ENCODE measurements at places on chromosomes 1 and 21.

- H3K4me3 ChIP-seq, result no peak overlapping the region
Measured at GRCh38 chr1:6012529-6013318, 20.5 kb upstream of the NPHP4 start.

GRCh38 chr1:111737216-111738132, 1.7 kb downstream of the INKA2 start:
- H3K27ac ChIP-seq, result peak overlapping the region; percentile 14
- peaks cover 25% of the 10 kb centered on the region for H3K4me1 ChIP-seq
- DNase-seq, result no peak
- peak overlapping the region; percentile 80 for H3K4me3 ChIP-seq
- peaks cover 41% of the 10 kb centered on the region for H3K27me3 ChIP-seq

DNA sequence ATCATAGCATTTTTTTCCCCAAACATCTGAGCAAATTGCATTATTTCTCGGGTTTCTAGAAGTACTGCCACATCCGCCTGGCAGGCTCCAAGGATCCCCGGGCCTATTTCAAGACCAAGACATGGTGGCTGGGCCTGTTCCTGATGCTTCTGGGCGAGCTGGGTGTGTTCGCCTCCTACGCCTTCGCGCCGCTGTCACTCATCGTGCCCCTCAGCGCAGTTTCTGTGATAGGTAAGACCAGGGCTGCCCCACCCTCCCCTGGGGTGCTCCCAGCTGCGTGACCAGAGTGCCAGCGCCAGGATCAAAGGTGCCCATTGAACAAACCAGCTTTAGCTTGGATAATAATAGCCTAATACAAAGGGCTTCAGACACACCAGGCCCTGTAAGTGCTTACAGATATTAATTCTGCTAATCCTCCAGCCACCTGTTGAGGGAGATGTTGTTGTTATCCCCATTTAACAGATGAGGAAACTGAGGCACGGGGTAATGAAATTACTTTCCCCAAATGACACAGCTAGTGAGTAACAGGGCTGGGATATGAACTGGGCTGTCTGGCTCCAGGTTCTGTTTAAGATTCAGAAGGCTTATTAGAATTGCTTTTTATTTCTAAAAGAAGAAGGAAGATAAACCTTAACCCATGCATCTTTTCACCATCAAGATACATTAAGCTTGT, 26.5 kb downstream of the NIPAL3 start:
- H3K27ac ChIP-seq, result no peak overlapping the region
- no peaks in the 10 kb centered on the region for H3K27me3 ChIP-seq

GRCh38 chr1:200082329-200082728, 54.8 kb downstream of the NR5A2 start:
- H3K36me3 ChIP-seq, result no peaks in the 10 kb centered on the region
- H3K27me3 ChIP-seq, result peaks cover 36% of the 10 kb centered on the region
- no peak overlapping the region for H3K4me3 ChIP-seq
- no peak overlapping the region for H3K27ac ChIP-seq
- H3K4me1 ChIP-seq, result no peaks in the 10 kb centered on the region

DNA sequence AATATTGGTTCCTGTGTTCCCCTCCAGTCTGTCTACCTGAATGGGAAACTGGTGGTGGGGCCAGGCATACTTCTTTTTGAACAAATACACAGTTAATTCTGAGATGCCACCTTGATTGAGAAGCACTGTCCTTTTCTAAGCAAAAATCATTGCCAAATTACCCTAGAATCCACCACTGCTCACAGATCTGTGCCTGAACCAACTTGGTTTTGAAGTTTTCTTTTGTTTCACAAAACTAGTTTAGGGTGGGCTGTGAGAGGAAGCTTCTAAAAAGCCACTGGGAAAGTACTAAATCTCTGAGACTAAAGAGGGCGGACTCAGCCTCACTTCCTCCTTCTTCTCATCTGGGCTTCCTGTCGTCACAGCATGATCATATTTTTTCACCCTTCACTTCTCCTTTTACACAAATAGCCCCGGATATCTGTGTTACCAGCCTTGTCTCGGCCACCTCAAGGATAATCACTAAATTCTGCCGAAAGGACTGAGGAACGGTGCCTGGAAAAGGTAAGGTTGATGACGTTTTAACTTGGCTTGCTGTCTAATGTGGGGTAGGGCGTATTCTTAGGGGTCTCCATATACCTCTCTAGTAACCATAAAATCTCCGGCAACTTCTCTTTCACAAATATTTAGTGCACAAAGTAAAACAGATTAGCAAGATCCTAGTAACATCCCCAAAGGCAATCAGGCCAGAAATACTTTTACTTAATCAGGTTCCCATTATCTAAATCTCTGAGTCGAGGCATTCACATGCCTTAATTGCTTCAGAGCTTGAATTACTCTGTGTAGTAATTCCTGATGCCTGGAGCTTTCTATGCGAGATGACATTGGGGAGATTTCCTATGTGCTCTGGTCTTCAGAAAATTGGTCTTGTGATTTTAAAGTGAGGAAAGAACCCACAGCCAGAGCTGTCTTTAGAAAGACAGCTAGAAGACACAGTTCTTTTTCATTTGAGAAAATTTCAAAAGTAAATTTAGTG, at the start of gene CD53:
Gene CD53 (plus strand): TSS at position 404 of the 976 bp plus-strand sequence. CDS start 18,261 bp downstream, outside the sequence.
- peaks cover 37% of the 10 kb centered on the region for H3K4me1 ChIP-seq
- H3K27me3 ChIP-seq, result no peaks in the 10 kb centered on the region
- H3K27ac ChIP-seq, result peak within 1 kb of the TSS; percentile 98
- peaks cover 47% of the 10 kb centered on the region for H3K36me3 ChIP-seq

DNA sequence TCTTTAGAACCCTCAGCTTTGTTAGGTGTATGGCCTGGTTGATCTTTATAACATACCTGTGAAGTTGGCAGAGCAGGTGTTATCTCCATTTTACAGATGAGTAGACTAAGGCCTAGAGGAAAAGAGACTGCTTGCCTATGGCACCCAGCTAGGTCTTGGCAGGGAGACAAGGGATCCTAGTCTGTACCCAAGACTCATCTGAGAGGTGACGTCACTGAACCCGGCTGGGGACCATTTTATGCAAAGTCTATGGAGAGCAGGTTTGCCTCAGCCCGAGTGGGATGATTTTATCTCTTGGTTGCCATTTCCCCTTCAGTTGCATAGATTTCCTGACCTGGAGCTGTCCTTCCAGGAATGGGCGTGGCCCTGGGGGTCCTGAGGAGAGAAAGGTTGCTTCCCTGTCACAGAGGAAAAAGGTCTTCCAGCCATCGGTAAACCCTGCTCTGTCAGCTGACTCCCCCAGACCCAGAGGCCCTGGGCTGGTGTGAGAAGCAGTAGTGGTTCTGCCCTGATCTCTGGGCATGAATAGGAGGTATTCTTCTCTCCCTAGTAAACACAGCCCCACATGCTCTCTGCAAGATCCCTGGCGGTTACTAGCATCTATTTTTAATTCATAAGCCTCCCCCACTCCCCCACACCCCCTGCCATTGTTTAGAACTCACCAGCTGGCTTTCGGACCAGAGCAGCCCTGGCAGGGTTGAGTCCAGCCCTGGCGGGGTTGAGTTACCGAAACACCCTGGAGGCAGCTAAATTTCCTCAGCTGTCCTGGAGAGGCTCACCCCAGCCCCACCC, 19.6 kb downstream of the TMCC2 start:
- no peaks in the 10 kb centered on the region for H3K27me3 ChIP-seq
- DNase-seq, result no peak
- H3K27ac ChIP-seq, result no peak overlapping the region
- no peaks in the 10 kb centered on the region for H3K36me3 ChIP-seq

DNA sequence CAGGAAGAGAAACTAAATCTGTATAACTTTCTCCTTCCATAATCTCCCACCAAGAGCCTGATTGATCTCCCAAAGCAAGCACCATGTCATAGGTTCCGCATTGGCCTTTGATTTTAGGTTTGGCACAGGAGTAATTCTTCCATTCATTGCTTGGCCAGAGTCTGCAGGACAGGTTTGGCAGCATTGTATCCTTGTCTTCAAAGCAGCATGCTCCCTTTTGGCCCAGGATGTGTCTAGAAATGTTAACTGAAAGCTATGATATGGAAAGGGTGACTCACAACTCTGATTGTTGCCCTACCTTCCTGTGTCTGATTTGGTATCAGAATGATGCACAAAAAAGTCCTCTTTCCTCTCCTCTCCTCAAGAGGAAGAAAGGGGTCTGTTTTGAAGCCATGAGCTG, 824.3 kb upstream of the PRMT6 start:
- DNase-seq, result no peak
- H3K4me1 ChIP-seq, result no peaks in the 10 kb centered on the region
- H3K27ac ChIP-seq, result no peak overlapping the region
- H3K27me3 ChIP-seq, result no peaks in the 10 kb centered on the region
- H3K4me3 ChIP-seq, result no peak overlapping the region

DNA sequence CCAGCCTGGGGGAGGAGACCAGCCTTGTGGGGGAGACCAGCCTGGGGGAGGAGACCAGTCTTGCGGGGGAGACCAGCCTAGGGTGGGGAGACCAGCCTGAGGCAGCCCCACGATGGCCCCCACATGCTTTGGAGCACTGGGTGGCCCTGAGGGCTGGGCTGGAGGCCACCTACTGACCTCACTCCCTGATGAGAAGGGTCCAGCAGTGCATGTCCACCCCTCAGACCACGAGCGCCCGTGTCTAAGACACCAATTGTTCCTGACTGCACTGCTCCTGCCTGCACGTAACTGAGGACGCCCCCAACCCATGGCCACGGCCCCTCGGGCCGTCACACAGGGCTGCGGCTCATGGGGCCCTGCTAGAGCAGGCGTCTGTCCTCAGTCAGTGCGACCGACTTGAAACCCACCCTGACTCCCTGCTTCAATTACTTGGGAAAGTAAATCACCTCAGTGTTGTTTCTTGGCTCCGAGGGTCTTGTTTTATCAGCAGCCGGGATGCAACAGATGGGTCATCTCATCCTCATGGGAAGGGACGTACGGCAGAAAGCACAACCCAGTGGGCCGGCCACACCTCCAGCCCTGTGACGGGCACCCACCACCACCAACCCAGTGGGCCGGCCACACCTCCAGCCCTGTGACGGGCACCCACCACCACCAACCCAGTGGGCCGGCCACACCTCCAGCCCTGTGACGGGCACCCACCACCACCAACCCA, at the start of gene SPATC1L:
Gene SPATC1L (minus strand): TSS at position 550 of the 715 bp plus-strand sequence. CDS start 1,643 bp downstream, outside the sequence.
- H3K27ac ChIP-seq, result peak within 1 kb of the TSS; percentile 96
- H3K4me3 ChIP-seq, result peak within 1 kb of the TSS; percentile 84
- H3K27me3 ChIP-seq, result no peaks in the 10 kb centered on the region
- no peaks in the 10 kb centered on the region for H3K36me3 ChIP-seq

- DNase-seq, result no peak
- peaks cover 16% of the 10 kb centered on the region for H3K4me1 ChIP-seq
- no peak overlapping the region for H3K27ac ChIP-seq
- H3K36me3 ChIP-seq, result no peaks in the 10 kb centered on the region
- H3K27me3 ChIP-seq, result no peaks in the 10 kb centered on the region
Measured at GRCh38 chr21:43815107-43815613, 25.8 kb downstream of the RRP1 start.

- H3K36me3 ChIP-seq, result no peaks in the 10 kb centered on the region
- H3K4me3 ChIP-seq, result no peak overlapping the region
- no peaks in the 10 kb centered on the region for H3K27me3 ChIP-seq
Measured at GRCh38 chr1:174626031-174627025, 178.6 kb downstream of the GPR52 start.

GRCh38 chr1:222820171-222820712, 5.4 kb downstream of the DISP1 start:
- no peaks in the 10 kb centered on the region for H3K36me3 ChIP-seq
- no peak for DNase-seq
- H3K4me3 ChIP-seq, result no peak overlapping the region
- no peaks in the 10 kb centered on the region for H3K27me3 ChIP-seq

- no peaks in the 10 kb centered on the region for H3K27me3 ChIP-seq
- no peak overlapping the region for H3K4me3 ChIP-seq
- H3K27ac ChIP-seq, result no peak overlapping the region
- peaks cover 2% of the 10 kb centered on the region for H3K4me1 ChIP-seq
- peaks cover 5% of the 10 kb centered on the region for H3K36me3 ChIP-seq
Measured at GRCh38 chr1:197695961-197696360, 79.3 kb downstream of the DENND1B start.

DNA sequence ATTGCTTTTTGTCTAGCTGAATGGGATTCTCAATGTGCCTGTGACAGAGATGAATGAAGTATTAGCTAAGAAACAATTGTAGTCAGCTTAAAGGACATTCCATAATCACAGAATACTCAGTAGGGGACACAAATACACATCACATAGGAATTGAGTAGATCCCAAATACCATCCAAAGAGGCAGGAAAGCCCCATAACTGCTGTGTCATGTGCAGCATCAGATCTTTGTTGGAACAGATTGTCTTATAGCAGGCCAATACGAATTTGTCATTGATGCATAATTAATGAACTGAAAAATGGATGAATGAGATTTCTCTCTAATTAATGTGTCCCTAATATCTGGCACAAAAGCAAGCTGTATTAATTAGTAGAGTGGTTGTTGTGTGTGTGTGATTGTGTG, 82.3 kb upstream of the S1PR1 start:
- no peak overlapping the region for H3K4me3 ChIP-seq
- peaks cover 13% of the 10 kb centered on the region for H3K4me1 ChIP-seq
- H3K27me3 ChIP-seq, result no peaks in the 10 kb centered on the region
- DNase-seq, result no peak

DNA sequence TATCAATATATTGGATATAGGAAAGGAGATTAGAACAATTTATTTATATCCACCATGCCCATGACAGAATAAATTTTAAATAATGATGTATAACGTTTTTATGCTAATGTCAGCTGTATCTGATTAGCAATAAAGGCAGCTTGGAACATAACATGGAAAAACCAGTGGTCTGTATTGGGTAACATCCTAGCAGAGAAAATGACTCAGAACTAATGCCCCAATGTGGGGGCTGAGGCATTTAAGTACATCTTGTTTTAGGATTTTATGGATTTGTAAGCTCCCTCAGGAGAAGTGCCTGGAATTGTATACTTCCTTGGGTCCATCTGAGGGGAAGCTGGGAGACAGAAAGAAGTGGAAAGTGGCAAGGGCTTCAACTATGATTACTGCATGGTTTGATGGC, 82.3 kb downstream of the HMCN1 start:
- no peak overlapping the region for H3K4me3 ChIP-seq
- H3K27me3 ChIP-seq, result peaks cover 8% of the 10 kb centered on the region
- no peaks in the 10 kb centered on the region for H3K4me1 ChIP-seq
- H3K36me3 ChIP-seq, result no peaks in the 10 kb centered on the region

DNA sequence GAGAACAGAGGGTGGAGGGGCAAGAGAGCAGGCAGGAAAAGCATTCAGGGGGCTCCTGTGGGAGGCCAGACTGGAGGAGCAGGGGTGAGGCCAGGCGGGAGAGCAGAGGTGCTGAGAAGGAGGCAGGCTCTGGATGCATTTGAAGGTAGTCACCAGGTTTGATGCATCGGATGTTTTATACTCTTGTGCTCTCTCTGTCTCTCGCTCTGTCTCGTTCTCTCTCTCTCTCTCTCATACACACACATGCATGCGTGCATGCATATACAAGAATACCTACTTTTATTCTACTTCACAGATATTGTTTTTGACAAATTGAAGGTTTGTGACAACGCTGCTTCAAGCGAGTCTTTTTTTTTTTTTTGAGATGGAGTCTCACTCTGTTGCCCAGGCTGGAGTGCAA, 15.0 kb upstream of the ITPKB start:
- H3K4me3 ChIP-seq, result no peak overlapping the region
- peaks cover 13% of the 10 kb centered on the region for H3K4me1 ChIP-seq
- H3K27ac ChIP-seq, result no peak overlapping the region
- no peak for DNase-seq

- H3K4me1 ChIP-seq, result peaks cover 7% of the 10 kb centered on the region
- no peaks in the 10 kb centered on the region for H3K36me3 ChIP-seq
- no peak overlapping the region for H3K27ac ChIP-seq
- peaks cover 35% of the 10 kb centered on the region for H3K27me3 ChIP-seq
Measured at GRCh38 chr1:34870395-34870794, 10.8 kb upstream of the SMIM12 start.

Measured in activated CD8-positive, alpha-beta T cell treated with anti-CD3 and anti-CD28 coated beads, Interleukin-2, amount 10 ng/mL, durations not matched to agents 7 days and 5 days (primary cell).